ENCODE measurements at places on chromosomes 7 and 10.

- no peak for DNase-seq
Measured at GRCh38 chr7:148041156-148041555, 549.4 kb upstream of the C7orf33 start.

DNA sequence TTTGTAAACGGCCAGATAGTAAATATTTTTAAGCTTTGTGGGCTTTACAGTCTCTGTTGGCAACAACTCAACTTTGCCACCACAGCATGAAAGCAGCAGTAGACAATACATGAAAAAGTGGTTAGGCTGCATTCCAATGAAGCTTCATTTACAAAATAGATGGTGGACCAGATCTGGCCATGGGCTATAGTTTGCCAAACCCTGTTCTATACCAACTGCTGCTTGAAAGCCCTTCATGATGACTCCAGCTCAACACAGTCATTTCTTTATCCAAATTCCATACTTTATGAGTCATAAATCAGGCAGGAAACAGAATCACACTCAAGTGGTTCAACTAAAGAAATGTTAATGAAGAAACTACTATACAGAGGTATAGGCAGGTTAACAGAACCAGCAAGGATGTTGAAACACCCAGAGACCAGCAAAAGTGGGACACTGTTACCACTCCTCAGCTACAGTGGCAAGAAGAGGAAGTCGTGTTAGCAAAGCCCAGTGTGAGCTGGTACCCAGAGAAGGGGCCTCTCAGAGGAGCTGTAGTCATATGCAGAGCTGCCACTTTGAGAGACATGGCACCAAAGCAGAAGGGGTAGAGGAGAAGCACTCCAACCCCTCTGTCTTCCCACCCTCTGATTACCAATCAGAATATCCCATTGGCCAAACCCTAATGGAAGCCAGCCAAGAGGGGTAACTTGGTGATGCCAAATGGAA is 72.5 kb downstream of the PRLHR start:
- DNase-seq = no peak

DNA sequence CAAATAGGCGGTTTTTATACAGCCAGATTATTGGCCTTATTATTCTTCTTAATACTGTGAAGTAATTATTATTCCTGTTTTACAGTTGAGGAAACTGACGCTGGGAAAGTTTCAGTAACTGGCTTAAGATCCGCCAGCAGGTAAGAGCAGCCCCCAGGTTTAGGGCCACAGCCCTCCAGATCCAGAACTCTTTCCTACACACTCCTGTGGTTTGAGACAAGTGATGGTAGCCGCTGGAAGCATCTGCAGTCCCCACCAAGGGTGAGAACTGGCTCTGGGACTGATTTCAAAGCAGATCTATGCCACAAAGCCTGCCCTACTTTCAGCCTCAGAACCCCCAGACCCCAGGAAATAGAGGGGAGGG is 3.0 kb upstream of the UNC5B start:
- DNase-seq = no peak

DNA sequence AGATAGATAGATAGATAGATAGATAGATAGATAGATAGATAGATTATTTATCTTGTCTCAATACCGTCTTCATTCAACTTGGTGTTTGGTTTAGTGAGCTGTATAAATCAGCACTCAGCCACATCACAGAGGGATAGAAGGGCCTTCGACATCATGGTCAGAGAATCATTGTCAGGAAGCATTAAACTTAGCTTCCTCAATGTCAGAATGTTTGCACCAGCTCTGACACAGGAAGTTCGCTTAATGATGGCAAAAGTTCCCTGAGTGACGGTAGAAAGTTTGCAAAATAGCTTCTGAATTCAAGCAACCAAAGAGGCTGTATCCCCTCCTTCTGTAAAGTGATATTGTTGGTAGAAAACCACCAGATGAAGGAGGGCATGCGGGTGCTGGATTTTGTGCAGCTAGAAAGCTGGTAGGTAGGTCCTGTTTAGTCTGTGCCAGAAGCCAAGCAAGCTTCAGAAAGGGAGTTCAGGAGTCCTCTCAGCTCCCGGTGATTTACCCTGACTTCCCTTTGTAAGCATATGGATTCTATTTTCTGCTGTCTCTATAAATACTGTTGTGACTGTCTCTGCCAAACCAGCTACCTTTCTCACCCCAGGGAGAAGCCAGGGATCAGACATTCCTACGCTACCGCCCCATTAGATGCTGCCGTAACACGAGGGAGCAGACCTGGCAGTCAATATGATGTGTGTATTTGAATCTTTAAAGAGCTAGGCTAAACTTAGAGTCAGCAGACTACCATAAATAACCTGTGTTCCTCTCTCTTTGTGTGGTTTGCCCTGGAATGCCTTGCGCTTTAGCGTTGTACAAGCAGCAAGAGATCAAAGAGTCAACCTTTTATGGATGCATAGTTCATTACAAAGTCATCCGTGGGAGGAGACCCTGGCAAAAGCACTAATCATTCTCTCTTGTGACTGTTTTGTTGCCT is 200.5 kb upstream of the KIAA1217 start:
- no peak for DNase-seq

GRCh38 chr10:42979181-42979580 is 97.7 kb upstream of the RET start:
- DNase-seq = no peak

DNA sequence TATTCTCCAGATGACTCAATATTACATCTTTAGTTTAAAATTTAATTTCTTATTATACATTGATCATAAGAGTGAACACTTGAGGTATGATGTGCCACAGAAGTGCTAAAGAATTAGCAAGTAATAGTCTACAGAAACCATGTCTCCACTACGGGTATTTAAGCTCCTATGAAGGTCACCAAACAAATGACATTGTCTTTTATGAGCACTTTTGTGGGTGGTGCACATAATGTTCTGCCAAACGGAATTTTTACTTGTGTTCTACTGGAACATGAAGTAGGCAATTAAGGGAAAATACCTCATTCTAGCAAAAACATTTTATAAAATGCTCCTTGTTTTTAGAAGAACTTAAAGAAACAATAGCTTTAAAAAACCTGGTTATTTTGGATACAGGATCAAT is 27.4 kb upstream of the CUBN start:
- no peak for DNase-seq

DNA sequence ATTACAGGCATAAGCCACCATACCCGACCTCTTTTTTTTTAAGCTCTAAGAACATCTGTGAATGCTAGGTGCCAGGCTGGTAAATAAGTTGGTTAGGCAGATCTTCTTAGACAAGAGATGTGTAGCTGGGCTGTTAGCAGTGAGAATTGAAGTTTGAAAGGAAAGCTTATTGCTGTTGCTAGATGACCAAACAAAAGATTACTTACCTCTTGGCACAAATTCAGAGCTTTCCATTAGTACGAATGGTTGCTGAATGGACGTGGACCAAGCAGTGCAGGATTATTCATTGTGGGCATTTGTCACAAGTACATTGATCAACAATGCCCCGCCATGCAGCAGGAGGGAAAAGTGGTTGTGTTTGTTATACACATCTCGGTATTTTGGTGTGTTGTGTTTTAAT is 131.2 kb downstream of the GFRA1 start:
- no peak for DNase-seq

DNA sequence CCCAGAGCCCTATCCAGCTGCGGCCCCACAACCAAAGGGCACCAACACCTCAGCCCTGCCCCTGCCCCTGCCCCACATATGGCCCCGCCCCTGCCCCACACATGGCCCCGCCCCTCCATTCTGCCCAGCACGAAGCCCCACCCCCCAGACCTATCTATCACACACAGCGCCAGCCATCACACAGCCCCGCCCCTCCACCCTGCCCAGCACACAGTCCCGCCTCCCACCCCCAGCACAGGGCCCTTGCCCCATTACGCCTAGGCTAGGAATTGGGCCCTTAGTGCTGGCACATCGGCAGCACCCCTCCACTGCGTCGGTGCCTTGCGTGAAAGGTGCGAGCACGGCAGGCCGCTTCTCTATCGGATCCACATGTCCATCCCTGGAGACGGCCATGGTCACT is 126.8 kb downstream of the MAD1L1 start:
- no peak for DNase-seq

DNA sequence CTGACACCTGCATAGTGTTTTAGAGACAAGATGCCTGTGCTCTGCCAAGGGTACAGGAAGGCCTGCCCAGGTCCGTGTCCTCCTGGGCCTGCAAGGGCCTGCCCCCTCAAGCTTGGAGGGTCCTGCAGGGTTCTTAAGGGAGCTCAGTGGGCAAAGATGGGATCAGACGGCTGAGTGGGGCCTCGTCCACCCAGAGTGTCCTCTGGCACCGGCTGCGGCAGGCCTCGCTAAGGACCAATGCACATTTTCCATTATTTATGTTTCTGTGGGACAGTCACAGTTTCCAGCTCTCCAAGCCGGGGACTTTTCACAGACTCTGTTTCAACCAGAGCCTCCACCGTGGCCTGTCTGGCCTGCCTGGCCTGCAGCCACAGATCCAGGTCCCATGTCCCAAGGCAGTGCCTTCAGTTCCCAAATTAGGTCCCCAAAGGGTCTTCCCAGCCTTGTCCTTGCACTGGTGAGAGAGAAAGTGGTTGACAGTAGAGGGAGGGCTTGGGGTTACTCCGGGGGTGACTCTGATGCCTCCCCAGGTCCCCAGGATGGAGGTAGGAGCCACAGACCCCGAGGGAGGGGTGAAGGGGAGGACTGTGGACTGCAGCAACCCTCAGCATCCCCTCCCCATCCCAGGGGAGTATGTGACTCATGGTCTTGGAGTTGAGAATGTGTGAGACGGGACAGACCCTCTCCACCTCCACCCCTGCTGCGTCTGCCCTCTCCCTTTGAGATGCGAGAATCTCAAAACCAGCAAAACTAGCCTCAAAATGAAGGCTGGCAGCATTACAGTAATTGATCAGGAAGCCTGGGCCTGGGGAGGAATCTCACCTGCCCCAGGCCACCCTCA is 14.8 kb downstream of the MYL10 start:
- DNase-seq = no peak

GRCh38 chr7:138825049-138825721 is 27.2 kb upstream of the ATP6V0A4 start:
- no peak for DNase-seq

DNA sequence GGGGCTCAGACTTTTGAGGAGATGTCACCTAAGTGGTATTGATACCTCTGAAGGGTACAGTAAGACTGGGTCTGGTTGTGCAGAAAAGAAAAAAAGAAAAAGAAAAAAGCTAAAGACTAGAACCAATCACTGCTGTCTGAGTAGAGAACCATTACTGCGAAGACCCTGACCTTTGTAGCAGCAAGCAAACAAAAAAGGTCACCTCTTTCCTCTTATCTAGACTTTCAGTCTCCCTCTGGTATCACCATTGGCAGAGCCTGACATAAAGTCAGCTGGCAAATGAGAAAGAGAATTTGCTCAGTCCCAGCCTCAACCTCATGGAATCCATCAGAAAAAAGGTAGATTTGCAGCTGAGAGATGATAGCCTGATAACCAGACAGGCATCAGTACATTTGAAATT is 2.6 kb upstream of the DNTT start:
- no peak for DNase-seq

DNA sequence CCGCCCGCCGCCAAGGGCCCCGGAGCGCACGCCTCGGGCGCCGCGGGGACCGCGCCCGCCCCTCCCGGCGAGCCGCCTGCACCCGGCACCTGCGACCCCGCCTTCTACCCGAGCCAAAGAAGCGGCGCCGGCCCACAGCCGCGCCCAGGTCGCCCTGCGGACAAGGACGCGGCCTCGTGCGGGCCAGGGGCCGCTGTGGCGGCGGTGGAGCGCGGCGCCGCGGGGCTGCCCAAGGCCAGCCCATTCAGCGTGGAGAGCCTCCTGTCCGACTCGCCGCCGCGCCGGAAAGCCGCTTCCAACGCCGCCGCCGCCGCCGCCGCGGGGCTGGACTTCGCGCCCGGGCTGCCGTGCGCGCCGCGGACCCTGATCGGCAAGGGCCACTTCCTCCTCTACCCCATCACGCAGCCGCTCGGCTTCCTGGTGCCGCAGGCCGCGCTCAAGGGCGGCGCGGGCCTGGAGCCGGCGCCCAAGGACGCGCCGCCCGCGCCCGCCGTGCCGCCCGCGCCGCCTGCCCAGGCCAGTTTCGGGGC is 3.5 kb downstream of the UNCX start:
- no peak for DNase-seq

DNA sequence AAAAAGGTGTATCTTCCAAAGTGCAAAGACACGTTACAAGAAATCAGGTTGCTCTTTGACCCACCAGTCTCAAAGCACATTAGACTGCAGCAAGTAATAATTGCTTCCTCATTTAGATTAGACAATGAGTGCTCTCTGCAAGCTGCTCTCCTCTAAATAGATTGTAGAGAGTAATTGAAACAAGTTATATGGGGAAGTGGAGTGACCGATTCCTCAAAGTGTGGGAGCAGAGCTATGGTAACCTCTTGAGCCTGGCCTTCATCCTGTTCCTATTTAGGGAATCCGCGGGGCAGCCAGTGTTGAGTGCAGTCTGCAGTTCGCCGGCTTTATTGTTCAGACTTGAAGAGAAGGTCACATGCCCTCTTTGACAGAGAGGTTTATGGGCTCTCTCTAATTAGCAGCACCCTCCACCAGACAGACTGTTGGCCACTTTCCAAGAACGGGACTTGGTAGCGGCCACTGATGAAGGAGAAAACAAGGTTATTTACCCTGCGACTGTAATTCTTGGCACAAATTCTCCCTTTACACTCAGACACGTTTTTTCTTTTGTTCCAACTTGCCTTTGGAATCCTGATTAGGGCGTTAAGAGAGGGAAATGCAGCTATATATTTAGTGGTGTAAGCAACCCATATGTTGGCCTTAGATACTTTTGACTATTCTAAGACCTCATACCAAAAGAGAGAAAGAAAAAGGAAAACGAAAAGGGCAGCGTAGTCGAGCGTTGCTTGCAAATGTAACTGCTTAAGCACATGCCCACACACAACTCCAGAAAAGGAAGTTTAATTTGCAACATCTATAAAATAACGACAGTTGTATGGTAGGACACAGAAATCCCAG is 107.5 kb downstream of the REEP3 start:
- DNase-seq = peak; percentile 97

DNA sequence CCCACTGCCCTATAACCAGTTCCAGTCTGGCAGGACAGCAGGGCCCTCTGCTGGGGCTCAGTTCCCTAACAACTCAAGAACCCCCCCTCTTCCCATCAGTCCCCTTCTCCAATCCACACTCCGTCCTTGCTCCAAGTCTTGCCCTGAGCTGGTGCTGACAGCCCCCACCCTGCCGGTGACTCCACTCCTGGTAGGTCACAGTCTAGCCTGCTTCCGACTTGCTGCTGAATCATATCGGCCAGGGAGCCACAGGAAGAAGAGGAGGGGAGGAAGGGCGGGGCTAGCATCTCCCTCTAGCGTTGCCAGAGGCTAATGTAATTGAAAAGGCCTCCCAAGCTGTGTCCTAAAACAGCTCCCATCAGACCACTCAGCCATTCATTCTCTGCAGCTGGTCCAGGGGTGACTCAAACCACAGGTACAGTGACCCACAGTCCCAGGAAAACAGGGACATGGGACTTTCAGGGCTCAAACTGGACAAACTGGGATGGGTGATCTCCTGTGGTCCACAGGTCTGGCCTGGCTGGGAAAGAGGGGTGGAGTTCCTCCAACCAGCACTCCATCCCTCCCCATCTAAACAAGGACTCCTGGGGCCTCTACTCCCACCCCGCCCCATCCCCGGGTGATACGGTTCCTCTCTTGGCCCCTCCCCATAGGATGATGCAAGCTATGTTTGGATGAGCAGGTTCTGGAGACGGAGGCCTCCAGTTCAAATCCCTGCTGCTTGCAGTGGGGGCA is 158.8 kb downstream of the SH3PXD2A start:
- DNase-seq = peak; percentile 31
